ENCODE measurements at places on chromosomes 7 and 10.

DNA sequence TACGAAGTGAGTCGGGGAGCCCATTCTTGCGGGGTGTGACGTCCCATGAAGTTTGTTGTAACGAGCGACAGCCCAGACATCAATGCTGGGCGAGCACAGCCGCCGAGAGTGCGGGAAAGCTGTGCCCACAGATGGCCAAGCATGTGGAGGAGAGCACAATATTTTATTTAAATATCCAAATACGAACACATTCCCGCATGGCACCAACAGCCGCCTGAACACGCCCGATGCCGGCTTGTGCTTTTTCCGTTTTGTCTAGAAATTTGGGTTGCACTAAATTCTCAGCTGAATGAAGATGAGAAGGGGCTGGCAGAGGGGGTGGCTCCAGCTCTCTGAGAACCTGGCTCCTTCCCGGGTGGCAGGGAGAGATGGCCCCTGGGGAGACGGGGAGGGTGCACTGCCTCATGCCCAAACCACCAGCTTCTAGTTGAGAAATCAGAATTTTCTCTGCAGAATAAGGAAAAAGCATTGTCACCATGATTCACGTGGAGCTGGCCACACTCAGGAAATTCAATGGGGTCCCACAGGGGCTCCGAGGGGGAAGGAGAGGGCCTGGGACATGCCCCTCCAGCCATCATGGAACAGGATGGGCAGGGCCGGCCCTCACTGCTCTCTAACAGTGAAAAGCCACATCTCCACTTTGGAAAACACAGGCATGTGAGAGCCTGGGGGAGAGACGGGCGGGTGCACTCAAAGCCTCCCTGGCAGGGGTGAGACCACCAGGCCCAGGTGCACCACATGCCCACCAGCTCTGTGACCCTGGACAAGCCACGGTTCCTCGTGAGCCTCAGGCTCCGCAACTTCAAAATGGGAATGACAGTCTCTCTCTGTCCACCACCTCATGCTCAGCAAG, 48.3 kb downstream of the EBF3 start:
- no peak for DNase-seq

- no peak for DNase-seq
Observed at GRCh38 chr10:11080564-11080984, 62.9 kb downstream of the CELF2 start.

- DNase-seq, result no peak
Observed at GRCh38 chr10:13118784-13119410, 18.9 kb downstream of the OPTN start.

DNA sequence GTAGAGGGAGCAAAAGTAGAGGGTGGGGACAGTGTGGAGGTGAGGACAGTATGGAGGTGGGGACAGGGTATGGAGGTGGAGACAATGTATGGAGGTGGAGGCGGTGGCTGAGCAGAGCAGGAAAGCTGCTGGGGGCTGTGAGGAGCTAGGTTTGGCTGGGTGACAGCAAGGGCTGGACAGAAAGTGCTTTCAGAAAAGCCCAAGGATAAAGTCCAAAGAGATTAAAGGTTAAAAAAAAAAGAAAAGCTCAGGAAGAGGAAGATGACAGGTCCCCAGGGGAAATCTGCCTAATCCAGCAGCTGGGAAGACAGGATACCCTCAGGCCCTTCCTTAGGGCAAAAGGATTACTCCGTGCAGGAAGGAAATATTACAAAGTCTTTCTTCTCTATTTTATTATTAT, 32.1 kb upstream of the PFKFB3 start:
- no peak for DNase-seq

DNA sequence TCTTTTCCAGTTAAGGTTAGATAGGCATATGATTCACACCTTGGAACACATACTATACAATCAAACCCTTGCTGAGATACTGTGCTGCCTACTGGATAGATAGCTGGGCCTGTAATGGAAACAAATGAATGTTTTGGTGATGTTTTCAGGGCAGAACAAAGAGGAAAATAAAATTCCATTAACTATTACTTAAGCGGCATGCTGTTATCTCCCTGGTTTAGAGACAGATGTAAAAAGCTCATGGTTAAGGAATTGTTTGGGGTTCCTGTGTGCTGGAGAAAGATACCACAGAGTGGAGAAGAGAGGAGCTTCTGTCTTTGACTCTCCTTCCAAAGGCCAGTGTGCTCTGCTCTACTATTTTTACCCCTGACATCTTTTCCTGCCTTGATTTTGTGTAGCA, 341.1 kb downstream of the PLXDC2 start:
- DNase-seq, result no peak

GRCh38 chr7:100674411-100675104, 1.0 kb downstream of the GNB2 start:
- no peak for DNase-seq

DNA sequence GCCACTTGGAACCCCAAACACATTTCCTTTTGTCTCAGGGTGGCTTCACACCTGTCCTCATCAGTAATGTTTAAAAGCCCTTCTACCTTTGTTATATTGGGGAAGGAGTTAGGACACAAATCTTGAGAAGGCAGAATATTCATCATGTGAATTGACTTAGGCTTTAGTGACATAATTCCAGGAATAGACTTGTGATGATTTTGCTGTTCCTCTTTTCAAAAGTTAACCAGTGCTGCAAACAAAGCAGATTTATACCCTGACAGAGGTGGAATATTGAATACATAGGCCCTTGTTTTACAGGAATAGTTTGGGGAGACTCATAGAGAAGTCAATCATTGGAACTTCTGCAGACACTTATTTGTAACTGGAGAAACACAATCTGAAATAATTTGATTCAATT, 27.0 kb downstream of the ZNF786 start:
- DNase-seq, result no peak

DNA sequence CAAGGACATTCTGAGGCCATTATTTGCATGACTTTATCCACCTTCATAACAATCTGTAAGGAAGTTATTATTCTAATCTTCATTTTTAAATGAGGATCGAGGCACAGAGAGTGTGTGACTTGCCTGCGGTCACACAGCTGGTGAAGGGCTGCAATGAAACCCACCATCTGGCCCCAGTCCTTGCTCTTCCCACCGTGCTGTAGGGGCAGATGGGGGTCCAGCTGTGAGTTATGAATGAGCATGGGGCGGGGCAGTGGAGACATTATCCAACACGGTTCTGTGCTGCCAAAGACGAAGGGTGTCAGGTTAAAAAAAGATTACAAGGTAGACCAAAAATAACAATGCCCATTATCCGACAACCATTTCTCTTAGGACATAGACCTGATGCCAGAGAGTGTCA, 417.5 kb upstream of the MGMT start:
- DNase-seq, result no peak

DNA sequence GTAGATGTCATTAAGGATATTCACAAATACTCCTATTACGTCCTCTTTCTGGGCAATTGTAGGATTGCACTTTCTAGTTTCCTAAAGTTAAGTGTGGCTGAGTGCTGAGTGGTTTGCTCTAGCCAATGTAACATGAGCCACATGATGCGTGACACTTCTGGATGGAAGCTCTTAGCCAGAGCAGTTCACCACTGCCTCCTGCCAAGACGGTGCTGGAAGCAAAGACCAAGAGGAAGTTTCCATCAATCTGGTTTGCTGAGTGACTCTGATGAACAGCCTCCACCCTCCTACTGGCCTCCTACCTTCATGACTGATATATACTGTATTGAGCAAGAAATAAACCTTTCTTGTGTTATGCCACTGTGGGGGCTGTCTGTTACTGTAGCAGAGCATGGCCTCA, 318.1 kb downstream of the KCNMA1 start:
- DNase-seq, result no peak

DNA sequence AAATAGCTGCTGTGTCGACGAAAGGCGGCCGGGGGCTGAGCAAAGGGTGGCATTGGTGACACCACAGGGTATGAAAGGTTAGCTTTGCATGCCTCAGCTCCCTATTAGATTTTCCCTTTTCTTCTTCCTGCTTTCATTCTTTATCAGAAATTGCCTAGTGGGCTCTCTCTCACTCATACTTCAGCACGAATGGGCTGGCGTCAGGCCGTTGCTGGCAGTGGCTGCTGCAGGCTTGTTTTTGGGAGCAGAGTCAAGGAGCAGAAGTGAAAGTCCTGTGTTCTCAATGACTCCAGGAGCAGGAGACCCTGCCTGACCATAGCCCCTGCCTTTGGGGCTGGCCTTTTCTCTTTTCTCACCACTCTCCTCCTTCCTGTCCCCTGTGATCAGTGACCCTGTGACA, 318.0 kb downstream of the PLXNA4 start:
- no peak for DNase-seq

DNA sequence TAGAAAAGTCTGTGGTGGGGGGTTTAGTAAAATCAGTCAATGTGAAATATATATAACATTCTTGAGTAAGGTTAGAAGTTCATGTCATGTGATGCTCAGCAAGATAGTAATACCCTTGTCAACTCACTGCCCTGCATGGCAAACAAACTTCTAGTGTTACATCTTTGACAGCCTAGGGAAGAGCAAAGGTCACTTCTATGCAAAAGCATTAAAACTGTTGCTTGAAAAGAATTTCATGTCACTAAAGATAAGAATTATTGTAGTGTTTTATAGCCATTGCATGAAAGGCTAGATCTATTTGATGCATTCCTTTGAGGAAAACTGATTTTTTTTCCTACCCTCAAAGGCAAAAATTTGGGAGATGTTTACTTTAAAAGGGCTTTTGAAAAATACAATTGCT, 176.0 kb downstream of the SKAP2 start:
- DNase-seq, result no peak

DNA sequence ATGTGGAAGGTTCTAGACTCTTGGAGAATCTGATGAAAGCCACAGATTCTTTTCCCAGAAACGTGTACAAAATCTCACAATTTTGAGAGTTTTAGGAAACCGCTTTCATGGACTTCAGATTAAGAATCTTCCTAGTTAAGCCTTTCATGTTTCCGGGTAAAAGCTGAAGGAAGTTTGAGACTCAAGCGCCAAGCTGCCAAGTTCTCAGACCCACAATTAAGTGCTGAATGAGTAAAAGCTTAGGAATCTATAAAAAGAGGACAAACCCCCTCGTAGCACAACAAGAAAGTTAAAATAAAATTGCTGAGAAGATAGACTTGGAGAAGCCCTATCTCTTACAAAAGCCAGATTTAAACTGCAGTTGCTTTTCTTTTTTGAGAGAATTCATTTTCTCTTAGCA, 99.6 kb downstream of the ST8SIA6 start:
- no peak for DNase-seq

DNA sequence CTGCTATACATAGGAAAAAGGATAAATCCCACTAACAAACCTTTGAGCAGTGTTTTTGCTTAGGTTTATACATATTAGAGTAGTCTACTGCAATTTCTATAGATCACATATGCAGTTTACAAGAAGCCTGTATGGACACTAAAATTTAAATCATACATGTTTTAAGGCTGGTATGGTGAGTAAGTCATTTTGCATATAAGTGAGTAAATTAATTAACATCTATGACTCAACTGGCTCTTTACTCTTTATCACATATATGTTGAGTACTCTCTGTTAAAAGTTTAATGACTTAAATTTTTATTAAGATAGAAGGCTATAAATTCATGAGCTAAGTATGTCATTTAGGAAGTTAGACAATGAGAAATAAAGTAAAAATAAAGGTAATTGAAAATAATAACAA, 69.4 kb downstream of the LRRN3 start:
- no peak for DNase-seq

GRCh38 chr10:23439452-23439960, 631 bp downstream of the OTUD1 start:
- no peak for DNase-seq

GRCh38 chr7:150378115-150378852, 846 bp upstream of the ZNF775 start:
- no peak for DNase-seq

DNA sequence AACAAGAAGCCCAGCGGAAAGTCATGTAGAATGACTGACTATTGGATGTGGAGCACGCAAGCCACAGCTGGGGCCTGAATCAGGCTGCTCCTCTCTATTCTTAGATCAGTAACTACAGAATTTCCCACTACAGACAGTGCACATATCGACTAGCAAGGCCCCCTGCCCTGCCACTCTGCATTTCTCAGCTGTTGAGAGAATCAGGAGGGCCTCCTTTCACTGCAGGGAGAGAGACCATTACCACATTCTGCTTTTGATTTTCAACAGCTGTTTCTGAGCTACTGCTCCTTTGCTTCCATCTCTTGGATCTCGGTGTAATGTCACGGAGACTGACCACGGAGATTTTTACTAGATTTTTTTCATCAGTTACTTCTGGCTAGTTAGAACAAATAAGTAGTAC, 73.8 kb downstream of the PON1 start:
- no peak for DNase-seq

DNA sequence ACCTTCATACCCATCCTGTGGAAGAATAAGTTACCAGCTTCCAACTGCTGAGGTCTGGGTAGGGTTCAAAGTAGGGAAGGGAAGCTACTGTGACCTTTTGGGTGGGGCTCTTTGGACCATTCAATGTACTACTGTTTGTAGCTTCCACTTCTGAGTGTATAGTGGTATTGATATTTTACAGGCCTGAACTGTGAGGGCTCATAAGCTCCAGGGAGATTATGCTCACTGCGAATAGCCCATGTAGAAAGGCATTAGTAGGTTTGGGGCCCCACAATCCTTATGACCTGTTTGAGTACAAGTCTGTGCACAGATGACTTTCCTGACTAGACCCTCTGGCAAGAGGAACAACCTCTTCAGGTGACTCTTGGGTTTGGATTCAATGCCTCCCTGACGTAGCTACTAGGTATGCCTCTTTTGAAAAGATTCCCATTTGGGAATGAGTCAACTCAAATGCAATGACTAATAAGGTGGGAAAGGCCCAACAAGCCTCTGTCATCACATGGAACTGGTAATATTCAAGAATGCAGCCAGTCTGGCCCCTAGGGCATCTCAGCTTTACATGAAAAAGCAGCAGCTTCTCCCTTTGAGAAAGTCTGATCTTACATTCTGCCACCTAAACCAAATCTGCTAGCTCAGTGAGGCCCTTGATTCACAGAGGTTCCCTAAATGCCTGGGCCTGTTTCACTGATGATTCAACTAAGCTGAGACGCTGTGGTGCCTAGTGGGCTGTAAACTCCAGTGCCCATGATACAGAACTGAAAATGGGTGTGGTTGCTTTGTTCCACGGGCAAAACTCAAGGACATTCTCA, 79.8 kb downstream of the ABI1 start:
- DNase-seq, result no peak

DNA sequence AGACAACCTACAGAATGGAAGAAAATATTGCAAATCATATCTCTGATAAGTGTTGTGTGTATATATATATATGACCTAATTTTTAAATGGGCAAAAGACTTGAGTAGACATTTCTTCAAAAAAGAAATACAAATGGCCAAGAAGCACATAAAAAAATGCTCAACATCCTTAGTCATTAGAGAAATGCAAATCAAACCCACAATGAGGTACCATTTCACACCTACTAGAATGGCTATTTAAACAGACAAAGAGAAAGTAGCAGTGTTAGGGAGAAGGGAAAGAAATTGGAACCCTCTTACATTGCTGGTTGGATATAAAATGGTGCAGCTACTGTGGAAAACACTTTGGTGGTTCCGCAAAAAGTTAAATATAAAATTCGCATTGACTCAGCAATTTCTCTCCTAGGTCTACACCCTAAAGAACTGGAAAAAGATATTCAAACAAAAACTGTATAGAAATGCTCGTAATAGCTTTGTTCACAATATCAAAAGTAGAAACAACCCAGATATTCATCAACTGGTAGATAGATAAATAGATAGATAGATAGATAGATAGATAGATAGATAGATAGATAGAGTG, 16.3 kb downstream of the ACSL5 start:
- no peak for DNase-seq

GRCh38 chr10:43156590-43157341, 18.5 kb downstream of the CSGALNACT2 start:
- DNase-seq, result no peak
